ENCODE measurements at places on chromosomes 1 and 21. TPM values are rescaled to one million over a fixed set of nuclear protein-coding genes. Genes with fewer than 3 reads are reported as not detected.

GRCh38 chr1:168468042-168468809 is 75.6 kb downstream of the XCL2 start:
- DNase-seq: no peak

- no peak for DNase-seq
These were observed 77.4 kb downstream of the HLX start for GRCh38 chr1:220956501-220957232.

SH2D1B gene
- total RNA-seq: 0.07 TPM

DNA sequence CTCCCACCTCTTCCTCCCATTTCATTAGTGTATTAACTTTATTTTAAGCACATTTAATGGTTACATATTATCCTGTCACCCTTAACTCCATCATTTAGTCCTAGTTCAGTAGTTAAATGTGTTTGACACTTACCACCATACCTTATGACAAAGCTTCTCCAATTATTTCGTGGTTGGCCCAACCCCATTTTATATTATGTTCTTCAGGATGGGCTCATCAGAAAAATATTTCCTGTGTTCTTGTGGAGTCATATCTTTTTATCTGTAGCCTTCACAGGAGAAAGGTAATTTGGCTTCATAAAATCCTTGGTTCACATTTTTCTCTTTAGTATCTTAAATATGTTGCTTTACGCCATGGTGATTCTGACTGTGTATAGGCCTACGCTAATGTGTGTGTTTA is 142.3 kb upstream of the COL6A1 start:
- DNase-seq: no peak

GART gene
- 150 TPM for total RNA-seq

- DNase-seq: no peak
These were observed 483.4 kb downstream of the PLPP3 start for GRCh38 chr1:56095696-56096665.

DNA sequence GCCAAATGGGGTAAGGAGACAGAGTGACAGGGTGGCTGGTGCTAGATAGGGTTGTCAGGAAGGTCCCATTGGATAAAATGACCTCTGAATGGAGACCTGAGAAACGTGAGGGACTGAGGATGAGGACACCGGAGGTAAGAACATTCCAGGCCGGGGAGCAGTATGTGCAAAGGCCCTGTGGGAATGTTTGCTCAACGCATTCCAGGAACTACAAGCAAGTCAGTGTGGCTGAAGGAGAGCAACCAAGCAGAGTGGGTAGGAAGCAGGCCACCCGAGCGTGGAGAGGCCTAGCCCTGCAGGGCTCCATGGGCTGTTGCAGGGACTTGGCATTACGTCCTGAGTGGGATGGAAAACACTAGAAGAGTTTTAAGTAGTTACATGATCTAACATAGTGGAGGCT is 185.6 kb downstream of the ZBTB18 start:
- DNase-seq: no peak

All from epithelial cell of proximal tubule (primary cell).